ENCODE measurements at places on chromosomes 2 and 18. TPM values are rescaled to one million over a fixed set of nuclear protein-coding genes. Genes with fewer than 3 reads are reported as not detected.
A peak's percentile ranks its signal among the peaks of the same experiment; 100 is the strongest.

- no peak for ATAC-seq
Observed at GRCh38 chr18:74478880-74479279, 17.3 kb upstream of the CNDP2 start.

DNA sequence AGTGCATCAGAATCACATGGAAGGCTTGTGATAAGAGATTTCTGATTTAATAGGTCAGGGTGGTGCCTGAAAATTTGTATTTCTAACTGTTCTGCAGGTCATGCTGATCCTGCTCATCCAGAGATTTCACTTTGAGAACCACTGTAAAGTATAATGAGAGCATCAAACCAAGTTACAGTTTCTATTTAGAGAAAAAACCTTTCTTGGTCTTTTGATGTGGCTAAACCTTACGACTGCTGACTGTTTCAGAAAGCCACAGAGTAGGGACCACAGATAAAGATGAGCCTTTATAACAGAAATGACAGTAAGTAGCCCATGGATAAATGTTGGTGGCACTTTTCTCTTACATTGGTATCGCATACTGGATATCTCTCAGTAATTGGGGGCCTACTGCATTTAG lies 109.4 kb upstream of the FANCL start:
- ATAC-seq = peak; percentile 96

DNA sequence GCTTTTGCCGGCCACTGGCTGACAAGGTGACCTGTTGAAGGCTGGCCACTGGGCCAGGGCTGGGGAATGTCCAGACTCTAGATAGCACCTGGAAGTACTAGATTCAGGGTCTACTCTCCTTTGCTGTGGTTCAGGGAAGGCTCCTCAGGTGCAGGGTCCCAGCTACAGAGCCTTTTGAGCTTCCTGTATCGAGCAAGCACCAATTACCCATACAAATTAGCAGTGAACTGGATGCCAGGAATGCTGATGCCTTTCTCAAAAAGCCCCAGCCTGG lies 213.4 kb downstream of the CYP26B1 start:
- ATAC-seq = no peak

GRCh38 chr2:19807866-19808265 lies 93.9 kb downstream of the TTC32 start:
- ATAC-seq = no peak

- ATAC-seq = peak; percentile 19
Observed at GRCh38 chr2:216624251-216624650, 9.0 kb upstream of the IGFBP2 start.

GRCh38 chr18:58113337-58113736 lies 69.3 kb downstream of the NEDD4L start:
- ATAC-seq = no peak

DNA sequence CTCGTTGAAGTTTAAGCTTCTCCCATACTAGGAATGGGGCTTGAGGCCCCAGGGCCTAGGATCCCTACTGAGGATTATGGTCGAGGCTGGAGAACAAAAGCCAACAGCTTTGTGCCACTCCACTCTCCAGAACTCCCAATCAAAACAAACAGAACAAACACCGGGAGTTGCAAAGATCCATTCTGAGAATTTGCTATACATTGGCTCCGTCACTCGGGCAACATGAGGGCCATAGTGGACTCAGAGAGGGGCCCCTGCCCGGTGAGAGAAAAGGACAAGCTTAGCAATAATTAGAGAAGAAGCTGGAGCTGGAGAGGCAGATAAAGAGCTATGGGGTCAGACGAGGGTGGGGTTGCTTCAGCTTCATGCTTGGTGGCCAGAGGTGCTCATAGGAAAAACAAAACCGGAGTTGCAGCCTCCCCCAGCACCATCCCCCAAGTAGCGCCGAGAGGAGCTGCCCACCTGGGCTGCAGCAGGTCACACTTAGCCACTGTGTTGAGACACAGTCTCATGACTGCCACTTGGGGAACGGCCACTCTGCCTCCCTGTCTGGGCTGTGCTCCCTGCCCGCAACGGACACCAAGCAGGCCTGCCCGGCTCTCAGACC lies 142.3 kb upstream of the HAAO start:
- ATAC-seq = no peak

DNA sequence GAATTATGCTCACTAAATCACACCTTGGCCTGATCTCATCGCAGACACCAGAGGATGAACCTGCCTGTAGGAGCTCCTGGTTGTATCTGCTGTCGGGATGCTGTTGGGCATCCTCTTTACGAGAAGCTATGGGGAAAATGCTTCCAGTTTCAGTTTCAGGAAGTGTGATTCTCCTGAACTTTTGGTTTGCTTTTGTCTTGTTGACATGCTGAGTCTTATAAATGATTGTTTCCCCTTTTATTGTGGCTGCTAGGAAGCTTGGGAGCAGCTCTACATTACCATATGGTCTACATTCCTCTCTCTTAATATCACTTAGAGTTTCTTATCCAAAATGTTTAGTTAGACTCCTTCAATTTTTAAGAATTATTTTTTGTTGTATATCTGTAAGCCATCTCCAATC lies 227.5 kb downstream of the MTX2 start:
- no peak for ATAC-seq

DNA sequence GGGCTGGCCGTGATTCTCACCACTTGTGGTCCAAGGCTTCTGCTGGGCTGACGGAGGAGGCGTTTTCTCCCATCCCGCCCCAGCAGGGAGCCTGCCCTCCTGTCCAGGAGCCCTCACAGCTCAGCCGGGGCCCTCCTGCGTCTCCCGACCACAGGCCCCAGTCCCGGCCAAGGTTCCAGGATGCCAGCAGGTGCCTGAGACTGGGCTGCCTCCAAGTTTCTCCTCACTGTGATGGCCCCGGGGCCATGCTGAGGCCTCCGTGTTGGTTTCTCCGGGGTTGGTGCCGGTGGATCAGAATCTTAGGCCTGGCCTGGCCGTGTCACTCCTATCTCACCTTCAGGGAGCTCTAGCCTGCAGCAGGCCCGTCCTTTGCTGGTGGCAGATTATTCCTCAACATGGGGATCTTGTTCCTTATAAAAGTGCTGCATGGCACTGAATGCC lies 5.9 kb downstream of the KCNG2 start:
- no peak for ATAC-seq

GRCh38 chr18:2223849-2224248 lies 347.5 kb downstream of the METTL4 start:
- no peak for ATAC-seq

DNA sequence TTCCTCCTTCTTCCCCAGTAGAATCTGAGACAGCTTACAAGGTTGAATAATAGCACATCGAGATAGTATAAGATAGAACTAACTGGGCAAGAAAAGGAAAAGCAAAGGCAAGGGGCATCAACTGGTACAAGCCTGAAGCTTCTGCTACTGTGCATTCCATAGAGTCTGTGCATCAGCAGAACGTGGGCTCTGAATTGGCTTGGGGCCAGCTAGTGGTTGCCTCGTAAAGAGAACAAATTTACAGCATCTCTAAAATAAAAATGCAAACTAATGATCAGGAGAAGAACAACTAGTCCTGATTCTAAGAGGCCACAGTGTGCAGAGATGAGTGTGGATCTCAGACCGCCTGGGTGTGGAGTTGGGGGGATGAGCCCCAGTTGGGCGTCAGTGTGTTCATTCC lies 36.6 kb downstream of the UPP2 start:
- no peak for ATAC-seq

DNA sequence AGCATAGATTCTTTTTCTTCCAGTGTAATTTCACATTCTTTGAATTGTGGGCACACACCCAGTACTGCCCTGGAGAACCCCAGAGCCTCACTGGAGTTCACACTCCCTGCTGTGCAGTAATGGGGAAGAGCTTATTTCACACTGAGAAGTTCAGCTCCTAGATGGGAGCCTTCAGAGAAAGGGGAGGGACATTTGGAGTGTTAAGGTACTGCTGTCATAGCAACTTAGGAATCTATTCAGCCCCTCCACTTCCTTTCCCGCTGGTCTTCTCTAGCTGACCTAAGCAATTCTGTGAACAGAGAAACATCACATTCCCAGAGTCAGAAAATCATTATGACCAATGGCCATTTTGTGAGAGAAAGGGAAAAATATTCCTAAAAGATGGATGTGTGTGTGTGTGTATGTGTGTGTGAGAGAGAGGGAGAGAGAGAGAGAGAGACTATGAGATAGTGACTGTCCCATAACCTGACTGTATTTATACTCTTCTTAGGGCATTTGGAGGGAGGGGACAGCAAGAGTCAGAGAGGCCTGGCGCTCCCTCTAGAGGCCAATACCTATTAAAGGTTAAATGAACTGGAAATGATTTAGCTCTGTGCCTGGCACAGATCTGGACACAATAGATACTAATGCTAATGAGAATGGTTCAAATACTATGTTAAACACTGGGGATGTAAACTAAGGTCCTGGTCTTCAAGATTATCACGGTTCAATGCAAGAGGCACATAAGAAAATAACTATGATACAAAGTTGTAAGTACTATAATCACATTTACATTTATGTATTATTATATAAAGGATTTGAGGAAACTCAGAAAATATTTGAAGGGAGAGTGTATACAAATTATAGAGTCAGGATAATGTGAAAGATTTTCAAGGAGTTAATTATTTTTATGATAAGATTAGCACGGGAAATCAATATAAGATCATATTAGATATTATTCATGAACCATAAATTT lies 41.5 kb upstream of the RPE start:
- peak; percentile 70 for ATAC-seq

- no peak for ATAC-seq
Observed at GRCh38 chr18:41917181-41917580, 37.9 kb upstream of the PIK3C3 start.

DNA sequence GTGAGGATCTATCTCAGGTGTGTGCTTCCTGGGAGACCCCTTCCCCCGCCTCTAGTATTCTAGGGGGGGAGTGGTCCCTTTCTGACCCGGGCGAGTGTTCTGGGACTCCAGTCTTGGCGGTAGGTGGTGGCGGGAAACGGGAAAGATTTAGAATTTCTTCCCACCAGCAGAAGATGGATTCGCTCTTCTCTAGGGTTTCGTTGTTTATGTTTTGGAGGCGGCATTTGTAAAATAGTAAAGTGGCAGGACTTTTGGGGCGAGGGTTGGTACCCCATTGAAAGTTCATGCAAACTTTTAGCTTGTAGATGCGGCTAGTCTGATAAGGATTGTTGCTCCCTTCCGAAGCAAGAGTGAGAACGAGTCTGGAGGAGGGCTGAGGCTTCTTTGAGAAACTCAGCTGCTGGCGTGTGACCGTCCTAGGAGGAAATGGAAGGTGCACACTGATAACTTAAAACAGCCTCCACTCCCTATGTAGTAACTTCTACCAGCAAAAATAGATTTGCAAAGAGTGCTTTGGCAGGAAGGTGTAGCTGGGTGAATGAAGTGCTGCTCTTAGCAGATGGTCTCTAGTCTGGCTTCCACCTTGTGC lies 412 bp downstream of the GPD2 start:
- ATAC-seq = peak; percentile 57

DNA sequence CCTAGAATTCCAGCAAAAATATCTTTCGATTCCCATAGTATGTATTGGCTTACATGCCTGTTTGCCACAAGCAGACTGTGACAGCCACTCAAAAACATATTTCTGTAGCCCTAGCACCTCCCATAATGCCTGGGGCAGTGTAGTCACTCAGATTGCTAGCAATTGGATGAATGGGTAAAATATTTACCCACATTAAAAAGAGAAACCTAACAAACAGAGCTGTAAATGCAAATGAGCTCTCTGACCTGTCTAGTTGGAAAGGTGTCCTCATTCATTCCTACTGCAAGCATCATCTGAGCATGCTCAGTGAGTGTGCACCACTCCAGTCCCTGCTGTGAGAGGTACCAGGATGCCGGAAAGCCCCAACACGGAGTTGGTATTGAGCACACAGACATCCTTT lies 234.0 kb upstream of the RAB12 start:
- ATAC-seq = no peak

DNA sequence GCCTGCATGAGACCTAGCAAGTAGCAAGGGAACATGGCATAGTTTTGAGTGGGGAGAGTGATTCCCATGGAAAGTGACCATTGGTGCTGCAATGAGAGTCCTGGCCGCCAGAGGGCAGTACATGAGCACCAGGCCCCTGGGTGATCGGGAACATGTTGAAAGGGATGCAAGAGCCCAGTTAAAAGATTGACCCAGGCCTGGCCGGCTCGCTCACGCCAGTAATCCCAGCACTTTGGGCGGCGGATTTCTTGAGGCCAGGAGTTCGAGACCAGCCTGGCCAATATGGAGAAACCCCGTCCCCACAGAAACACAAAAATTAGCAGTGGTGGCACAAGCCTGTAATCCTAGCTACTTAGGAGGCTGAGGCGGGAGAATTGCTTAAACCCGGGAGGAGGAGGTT lies 22.2 kb downstream of the FAP start:
- peak; percentile 68 for ATAC-seq

- peak; percentile 95 for ATAC-seq
Observed at GRCh38 chr2:200373973-200374416, 67.5 kb downstream of the SPATS2L start.

DNA sequence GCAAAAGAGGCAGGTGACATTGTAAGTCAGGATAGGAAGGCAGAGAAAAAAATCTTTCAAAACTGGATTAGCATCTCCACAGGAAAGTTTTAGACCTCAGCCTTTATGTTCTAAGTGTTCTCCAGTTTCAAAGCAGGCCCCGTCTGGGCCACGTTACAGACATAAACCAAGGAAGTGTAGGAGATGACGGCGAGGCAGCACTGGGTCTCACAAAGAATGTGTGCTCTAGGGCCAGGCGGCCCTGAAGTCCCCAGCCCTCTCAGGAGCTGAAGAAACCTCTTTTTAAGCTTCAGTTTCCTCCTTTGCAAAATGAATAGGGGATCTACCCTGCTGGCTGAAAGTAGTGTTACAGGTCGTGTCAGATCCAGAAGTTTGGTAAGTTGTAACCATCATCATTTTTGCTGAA lies 81.7 kb downstream of the SPRED2 start:
- no peak for ATAC-seq

GRCh38 chr2:23626701-23627230 lies 241.8 kb downstream of the KLHL29 start:
- no peak for ATAC-seq

NT5DC4 gene
- not detected for total RNA-seq

DSG4 gene
- total RNA-seq = not detected

GFPT1 gene
- total RNA-seq = 43.8 TPM

CBLN2 gene
- not detected for total RNA-seq

DRC1 gene
- not detected for total RNA-seq

CNTNAP5 gene
- not detected for total RNA-seq

C1D gene
- total RNA-seq = 16.8 TPM

CYS1 gene
- total RNA-seq = not detected

Measured in activated T-helper 17 cell treated with anti-CD3 and anti-CD28 coated beads, Interleukin-2, amount 50 U/mL, for 72 hours (primary cell).